Activated CD4-positive, alpha-beta T cell treated with anti-CD3 and anti-CD28 coated beads for 48 hours (primary cell): ENCODE measurements at places on chromosomes 13 and 19.

GRCh38 chr13:63042686-63043085 is 1627.0 kb upstream of the PCDH20 start:
- no peak for DNase-seq

DNA sequence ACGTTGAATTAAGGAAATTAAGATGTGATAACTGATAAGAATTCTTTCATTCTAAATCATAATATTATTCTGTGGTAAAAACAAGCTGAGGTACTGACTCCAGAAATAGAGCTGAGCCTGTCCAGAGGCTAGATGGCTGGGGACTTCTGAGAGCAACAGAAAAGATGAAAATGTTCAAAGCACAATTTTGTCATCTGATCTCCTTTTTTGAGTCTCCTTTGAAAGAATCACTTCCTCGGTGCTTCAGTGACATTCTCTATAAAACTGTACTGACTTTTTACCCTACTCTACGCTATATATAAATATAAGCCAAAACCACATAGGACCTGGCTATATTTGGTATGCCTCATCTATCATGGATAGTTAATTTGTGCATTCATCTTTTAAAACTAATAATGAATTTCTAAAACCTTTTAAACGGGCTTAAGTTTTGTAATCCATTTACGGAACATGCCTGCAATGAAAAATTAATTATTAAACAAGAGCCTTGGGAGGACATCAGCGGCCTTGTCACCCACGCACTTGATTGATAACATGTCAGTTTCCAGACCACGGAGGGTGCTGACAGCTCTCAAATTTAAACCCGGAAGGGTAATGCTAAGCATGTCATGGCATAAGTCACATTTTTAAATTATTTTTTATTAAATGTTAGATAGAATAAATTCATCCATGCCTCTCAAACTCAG is 235.5 kb downstream of the PCDH9 start:
- no peak for DNase-seq

DNA sequence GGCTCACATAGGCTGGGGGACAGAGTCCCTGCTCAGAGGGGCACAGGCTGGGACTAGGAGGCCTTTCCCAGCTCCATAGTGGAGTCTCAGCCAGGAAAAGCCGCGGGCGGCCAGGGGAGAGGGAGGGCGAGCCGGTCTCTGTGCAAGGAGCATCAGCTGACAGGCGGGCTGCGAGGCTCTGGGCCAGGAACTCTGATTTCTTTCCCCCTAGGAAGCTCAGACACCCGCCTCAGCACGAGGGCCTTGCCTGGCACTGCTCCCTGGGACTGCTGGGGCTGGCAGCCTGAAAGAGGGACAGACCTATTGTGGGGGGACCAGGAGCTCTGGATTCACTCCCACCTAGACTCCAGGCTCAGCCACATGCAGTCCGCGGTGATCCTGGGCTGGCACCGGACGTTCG is 2.2 kb upstream of the PLK5 start:
- DNase-seq = no peak

GRCh38 chr13:20990910-20991525 is 70.4 kb downstream of the LATS2 start:
- no peak for DNase-seq

- no peak for DNase-seq
Measured at GRCh38 chr13:53045189-53045588, 16.6 kb downstream of the OLFM4 start.

GRCh38 chr13:21516805-21517204 is 57.7 kb upstream of the ZDHHC20 start:
- no peak for DNase-seq

DNA sequence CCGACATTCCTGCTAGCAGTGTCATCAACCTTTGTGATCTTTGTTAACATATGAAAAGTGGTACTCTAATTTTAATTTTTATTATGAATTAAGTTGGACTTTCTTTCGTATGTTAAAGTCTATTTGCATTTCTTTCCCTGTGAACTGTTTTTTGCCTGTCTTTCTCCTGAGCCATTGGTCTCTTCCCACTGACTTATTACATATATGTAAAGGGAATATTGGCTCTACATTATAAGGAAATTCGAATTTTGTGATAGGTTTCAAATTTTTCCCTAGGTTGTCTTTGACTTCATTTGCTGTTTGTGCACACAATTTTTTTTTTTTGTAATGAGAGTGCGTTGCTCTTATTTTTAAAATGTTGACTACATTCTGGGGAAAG is 442 bp upstream of the CDC16 start:
- DNase-seq = no peak

- no peak for DNase-seq
Measured at GRCh38 chr13:83883061-83883523, 818 bp upstream of the SLITRK1 start.

DNA sequence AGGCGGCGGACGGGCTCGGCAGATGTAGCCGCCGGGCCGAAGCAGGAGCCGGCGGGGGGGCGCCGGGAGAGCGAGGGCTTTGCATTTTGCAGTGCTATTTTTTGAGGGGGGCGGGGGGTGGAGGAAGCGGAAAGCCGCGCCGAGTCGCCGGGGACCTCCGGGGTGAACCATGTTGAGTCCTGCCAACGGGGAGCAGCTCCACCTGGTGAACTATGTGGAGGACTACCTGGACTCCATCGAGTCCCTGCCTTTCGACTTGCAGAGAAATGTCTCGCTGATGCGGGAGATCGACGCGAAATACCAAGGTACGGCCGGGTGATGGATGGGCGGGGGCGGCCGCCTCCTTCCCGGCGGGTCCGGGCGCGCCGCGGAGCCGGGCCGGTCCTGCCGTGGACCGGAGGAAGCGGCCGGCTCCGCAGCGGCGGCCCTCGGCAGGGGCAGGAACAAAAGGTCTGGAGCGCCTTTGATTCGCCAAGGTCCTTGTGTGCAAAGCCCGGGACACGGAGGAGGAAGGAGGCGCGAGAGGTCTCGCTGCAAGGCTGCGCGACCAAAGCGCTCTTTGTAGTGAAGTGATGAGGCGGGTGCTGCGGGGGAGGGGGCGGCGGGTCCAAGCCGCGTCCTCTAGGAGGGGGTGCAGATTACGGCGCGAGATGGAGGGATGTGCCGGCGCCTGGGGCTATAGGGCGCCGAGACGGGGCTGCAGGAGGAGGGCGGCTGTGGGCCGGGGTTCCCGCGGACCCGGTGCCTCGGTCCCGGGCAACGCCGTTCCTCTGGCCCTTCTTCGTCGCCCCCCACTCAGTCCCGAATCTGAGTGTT is 689 bp downstream of the ING1 start:
- peak; percentile 76 for DNase-seq

- DNase-seq = peak; percentile 26
Measured at GRCh38 chr19:54502518-54503048, at the start of gene LAIR2. LAIR2 (plus strand) TSS chr19:54502831; CDS start chr19:54502919, 88 bp downstream.

- no peak for DNase-seq
Measured at GRCh38 chr19:47039239-47039874, 9.1 kb downstream of the TMEM160 start.

DNA sequence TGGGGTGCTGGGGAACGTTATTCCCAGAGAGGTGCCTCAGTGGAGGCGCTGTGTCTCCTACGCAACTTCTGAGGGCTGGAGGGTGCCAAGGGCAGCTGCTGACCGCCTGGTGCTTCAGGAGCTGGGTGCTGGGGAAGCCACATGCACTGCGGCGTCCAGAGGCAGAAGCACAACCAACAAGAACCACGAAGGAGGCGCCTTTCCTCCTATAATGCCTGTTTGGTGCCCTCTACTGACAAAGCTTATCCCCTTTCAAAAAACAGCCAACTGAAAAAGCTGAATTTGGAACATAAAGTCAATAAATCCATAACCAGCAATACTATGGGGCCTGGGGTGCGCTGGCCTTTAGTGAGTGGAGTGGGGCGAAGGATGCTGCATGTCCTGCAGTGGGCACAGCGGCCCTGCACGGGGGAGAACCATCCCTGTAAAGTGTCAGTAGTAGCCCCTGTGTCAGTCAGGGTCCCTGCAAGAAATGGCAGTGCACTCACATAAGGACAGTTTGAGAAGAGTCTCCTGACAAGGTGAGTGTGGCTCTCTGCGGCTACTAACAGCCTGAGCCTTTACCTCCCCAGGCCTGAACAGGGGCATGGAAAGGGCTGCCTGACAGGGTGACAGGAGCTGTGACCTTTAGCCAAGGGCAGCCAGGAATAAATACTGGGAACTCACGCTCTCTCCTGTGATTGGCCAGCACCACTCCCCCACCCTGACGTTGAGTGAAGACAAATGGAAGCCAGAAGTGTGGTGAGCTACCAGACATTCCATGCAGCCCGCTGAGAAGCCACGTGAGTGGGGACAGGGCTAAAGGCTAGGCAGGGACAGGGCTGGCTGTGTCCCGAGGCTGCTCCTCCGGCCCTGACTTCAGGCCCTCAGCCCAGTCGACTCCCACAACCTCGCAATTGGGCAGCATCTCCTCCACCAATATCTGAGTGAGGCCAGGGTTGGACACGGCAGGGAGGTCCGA is 4.5 kb upstream of the B3GNT8 start:
- DNase-seq = no peak

DNA sequence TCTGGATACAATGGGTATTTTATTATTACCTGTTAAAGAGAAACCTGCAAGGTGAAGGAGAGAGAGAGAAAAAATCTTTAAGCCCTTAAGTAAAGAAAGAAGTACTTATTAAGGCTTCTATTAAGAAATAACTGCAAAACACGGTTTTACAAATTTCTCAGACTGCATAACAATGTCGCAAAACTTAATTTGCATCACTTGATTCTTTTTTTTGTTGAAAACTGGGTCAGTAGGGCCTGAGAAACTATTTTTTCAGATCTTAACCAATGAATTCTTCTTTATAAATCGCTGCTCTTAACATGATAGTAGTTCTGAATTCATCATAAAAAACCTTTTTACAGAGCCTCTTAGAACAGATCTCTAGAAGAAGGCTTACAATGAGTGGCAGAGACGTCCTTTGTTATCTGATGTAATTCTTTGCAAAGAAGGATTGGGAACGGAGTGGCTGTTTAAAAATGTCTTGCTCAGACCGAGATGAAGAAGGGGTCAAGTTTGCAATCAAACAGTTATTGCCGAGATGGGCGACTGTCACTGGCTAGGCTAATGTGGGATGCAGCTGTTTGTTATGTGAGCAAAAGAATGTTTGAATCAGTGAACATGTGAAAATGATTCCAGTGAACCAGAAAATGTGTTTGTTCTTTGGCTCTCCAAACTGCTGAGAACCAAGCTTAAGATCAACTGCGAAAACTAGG is 76.3 kb downstream of the ZNF536 start:
- DNase-seq = no peak

GRCh38 chr19:6297202-6297601 is 17.4 kb upstream of the MLLT1 start:
- no peak for DNase-seq

GRCh38 chr19:49929611-49930482 is 543 bp upstream of the NUP62 start:
- peak; percentile 96 for DNase-seq

GRCh38 chr13:75173457-75174356 is 308.3 kb downstream of the TBC1D4 start:
- DNase-seq = no peak

DNA sequence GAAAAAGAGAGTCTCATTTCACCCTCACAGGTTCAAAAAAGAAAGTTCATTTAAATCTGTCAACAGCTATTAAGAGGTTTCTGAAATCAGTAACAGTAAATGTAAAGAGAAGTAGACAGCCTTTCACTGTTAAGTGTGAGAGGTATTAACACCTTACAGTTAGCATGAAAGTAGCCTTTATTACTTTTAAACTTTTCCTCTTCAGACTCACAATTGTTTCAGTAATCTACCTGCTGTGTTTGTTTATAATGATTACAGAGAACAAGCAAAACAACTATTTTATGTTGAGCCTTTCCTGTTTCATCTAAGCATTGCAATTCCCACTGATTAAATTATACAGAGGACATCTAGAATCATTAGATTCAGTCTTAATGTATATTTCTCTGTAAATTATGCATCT is 159.8 kb downstream of the PCDH9 start:
- no peak for DNase-seq

DNA sequence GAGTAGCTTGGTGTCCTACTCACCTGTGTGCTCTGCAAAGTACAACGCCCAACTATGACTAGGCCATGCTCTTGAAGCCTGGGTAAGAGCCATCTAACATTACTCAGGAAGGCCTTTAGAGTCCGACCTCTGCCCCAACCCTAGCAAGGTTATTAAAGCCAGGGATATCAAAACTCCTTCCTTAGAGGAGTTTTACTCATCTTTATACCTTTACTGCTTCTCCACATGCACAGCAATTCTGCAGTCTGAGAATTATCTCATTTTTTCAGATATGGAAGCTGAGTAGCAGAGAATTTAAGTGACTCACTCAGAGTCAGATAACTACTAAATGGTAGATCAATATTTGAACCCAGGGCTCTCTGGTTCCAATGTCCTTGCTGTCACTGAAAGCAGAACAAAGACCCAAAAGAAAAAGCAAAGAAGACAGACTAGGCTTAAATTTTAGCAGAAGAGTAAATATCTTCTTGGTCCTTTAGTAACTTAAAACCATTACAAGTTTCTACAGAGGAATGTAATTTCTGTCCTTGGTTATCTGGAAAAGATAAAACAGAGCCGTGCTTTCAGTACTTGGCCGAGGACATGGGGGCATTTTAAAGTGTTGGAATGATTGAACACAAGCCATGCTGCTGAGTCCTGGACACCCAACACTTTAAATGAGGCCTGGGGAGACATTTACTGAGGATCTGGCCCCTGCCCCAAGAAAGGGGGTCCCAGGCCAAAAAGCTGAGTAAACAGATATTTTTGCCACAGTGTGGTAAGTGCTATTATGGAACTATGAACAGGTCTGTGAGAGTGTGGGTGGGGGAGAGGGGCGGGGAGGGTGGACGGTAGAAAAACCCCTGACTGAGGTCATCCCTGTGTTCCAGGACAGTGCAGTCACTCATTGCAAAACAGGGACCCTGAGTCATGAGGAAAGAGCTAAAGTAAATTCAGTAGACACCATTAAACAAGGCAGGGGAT is 18.4 kb upstream of the KPNA3 start:
- no peak for DNase-seq

- DNase-seq = no peak
Measured at GRCh38 chr13:26382366-26382765, 128.4 kb downstream of the CDK8 start.

- DNase-seq = no peak
Measured at GRCh38 chr13:53941588-53942190, 913.1 kb downstream of the OLFM4 start.

DNA sequence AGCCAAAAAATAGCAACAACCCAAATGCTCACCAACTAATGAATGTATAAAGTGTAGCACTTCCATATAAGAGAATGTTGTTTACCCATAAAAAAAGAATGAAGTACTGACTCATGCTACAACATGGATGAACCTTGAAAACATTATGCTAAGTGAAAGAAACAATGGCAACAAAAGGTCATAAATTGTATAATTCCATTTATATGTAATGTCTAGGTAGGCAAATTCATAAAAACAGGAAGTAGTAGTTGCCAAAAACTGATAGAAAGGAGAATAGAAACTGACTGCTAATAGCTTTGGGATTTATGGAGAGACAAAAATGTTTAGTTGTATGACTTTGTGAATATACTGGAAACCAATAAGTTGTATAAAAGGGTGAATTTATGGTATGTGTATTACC is 21.6 kb downstream of the MYCBP2 start:
- no peak for DNase-seq

GRCh38 chr13:77833331-77833863 is 85.2 kb downstream of the EDNRB start:
- no peak for DNase-seq

GRCh38 chr13:102555914-102556553 is 40.8 kb upstream of the TPP2 start:
- no peak for DNase-seq
